ENCODE measurements at places on chromosomes 11 and 22.

DNA sequence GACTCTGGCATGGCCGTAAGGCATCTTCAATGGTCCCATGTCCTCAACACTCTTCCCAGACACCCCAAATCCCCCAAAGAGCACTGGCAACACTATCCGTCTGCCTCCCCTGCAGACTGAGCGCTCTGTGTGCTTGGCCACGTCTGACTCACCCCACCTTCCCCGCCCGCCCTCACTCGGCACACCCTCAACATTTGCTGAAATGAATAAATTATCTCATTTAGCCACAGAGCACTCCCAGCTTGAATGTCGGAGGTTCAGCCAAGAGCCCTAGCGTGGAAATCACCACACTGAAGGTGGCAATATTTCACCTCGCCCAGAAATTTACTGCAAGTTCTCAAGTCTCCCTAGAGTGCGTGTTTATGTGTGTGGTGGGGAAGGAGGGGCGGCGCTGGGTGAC is 46.6 kb upstream of the TCF20 start:
- peak; percentile 71 for DNase-seq

GRCh38 chr22:30079952-30080533 is at the start of gene HORMAD2:
Gene HORMAD2 (plus strand): TSS chr22:30080464. CDS start chr22:30093953, 13,489 bp downstream.
- DNase-seq: peak; percentile 43

GRCh38 chr22:27883656-27884350 is 35.3 kb downstream of the PITPNB start:
- DNase-seq: no peak

DNA sequence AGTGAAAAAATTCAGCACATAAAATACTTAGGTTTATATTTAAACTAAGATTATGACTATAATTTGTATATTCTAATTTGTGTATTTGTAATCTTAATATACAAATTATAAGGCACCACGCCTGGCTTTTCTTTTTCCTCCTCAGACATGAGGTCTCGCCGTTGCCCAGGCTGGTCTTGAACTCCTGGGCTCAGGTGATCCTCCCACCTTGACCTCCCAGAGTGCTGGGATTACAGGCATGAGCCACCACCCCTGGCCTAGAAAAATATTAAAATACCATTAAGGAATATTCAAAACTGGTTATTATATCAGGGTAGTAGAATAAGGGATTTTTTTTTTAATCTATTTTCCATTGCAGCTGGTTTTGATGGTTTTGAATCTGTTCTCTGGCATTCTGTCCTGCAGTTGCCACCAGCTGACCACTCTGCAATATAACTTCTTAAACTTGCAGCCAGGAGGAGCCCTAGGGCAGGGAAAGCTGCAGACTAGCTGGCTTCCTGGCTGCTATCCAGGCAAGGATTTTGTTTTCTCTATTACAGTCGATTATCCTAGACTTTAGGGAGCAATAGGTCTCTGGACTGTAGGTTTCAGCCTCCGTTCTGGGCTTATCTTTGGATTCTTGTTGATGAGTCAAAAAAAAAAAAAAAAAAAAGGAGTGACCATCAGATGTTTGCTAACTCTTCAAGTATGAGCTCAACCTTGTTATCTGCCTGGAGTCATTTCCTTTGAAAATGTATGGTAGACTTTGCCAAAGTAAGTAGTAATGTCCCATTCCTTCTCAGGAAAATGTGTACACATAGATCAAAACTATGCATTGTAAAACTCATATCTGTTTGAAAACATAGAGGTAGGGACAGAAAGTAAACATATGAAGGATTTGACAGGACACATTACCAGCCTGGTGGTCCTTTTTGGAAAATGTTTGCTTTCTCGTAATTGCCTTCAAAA is 13.2 kb downstream of the POLA2 start:
- peak; percentile 96 for DNase-seq

DNA sequence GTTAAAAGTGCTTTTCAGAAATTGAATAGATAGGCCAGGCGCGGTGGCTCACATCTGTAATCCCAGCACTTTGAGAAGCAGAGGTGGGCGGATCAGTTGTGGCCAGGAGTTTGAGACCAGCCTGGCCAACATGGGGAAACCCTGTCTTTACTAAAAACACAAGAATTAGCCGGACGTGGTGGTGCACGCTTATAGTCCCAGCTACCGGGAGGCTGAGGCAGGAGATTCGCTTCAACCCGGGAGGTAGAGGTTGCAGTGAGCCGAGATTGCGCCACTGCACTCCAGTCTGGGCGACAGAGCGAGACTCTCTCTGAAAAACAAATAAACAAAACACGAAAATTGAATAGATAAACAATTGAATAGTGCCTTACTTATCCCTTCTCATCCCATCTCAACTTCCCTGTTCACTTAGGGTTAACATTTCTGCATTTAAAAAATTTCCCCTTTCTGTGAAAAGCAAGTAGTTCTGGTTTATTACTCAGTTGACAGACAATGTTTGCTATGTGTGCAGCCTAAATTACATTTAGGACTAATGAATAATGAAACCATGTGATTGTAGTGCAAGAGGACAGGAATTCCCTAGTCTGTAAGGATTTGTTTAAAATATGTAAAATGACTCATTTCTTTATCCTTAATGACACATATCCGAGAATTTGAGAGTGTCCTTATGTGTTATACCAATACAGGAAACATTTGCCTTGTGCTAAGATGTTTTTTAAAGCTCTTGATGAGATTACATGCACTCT is 6.0 kb downstream of the RNF169 start:
- peak; percentile 96 for DNase-seq

GRCh38 chr11:122099374-122100036 is 16.5 kb downstream of the BLID start:
- DNase-seq: peak; percentile 74

DNA sequence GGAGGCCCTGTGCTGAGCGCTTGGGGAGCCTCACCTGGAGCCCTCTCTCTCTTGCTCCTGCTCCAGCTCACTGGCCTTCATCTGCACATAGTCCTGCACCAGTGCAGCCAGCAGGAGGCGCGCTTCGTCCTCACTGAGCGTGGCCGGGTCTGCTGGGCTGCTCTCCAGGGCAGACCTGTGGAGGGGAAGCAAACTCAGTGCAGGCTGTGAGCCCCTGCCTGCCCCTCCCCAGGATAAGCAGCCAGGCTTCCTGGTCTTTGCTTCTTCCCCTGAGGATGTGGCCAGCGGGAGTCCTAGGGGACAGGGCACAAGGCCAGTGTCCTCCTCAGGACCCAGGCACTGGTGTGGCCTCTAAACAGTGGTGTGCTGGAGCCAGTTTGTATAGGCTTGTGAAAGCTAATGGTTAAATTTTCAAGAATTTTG is 2.2 kb downstream of the CALCA start:
- DNase-seq: no peak

- no peak for DNase-seq
These were observed 100.5 kb downstream of the WT1 start for GRCh38 chr11:32334822-32335221.

DNA sequence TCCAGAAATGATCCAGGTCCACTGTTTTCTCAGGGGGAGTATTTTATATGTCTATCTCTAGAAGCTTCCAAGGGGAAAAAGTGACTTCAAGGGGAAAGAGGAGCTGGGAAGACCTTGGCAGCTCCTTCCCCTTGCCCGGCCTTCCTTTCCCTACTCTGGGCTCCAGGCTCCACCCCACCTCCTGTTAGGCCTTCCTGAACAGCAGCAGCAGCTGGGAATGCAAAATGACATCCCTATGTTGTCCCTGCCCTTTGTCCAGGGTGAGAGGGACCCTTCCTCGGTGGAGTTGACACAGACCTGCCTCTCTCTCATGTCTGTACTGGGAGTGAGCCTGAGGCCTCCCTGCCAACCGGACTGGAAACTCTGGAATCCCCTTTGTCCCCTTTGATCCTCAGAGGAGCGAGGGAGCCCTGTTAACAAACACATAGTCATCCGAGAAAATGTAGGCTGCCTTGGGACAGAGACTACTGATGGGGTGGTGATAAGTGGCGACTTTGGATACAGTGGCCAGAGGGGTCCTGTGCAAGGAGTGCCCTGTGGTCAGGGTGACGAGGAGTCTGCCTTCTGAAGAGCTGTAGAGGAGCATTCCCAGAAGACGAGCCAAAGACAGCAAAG is 9.0 kb upstream of the MALAT1 start:
- DNase-seq: peak; percentile 39

GRCh38 chr11:2190657-2191471 is 19.2 kb upstream of the TH start:
- no peak for DNase-seq

- no peak for DNase-seq
These were observed 505.3 kb downstream of the SOX6 start for GRCh38 chr11:15851051-15851498.

GRCh38 chr11:13926981-13927380 is 35.5 kb upstream of the SPON1 start:
- DNase-seq: no peak

DNA sequence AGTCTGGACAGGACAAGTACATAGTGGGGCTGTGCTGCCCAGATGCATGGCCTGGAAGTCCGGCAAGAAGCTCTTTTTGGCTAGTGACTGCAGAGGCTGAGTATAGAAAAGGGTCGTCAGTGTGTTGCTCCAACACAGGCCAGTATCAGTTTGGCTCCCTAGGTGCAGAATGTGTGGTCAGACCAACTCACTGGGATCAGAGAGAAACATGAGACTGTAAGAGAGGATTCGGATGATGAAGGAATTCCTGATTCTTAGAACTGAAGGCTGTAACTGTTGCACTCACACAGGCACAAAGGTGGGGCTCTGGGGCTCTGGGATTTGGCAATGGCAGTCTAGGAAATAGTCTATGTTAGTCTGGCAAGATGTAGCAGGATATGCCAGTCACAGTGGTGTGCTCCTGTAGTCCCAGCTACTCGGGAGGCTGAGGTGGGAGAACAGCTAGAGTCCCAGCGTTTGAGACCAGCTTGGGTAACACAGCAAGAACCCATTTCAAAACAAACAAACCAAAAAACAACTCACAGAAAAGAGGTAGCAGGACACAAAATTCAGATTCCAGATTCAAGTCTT is 11.1 kb upstream of the UPB1 start:
- peak; percentile 70 for DNase-seq

DNA sequence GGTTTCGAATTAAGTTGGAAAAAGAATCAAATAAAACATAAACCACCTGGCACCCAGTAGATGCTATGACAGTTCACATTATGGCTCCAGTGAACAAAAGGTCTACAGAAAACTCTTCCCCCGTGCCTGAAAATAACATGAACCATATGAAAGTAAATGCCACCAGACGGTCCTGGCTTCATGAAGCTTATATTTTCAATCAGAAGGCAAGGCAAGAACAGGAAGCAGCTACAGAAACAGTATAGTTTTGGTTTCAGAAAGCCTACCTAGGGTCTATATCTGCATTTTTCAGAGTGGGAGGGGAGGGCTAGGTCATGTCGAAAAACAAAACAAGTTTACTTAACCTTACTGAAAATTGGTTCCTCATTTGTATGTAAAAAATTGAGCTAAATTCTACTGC is 9.8 kb downstream of the RAB30 start:
- no peak for DNase-seq

DNA sequence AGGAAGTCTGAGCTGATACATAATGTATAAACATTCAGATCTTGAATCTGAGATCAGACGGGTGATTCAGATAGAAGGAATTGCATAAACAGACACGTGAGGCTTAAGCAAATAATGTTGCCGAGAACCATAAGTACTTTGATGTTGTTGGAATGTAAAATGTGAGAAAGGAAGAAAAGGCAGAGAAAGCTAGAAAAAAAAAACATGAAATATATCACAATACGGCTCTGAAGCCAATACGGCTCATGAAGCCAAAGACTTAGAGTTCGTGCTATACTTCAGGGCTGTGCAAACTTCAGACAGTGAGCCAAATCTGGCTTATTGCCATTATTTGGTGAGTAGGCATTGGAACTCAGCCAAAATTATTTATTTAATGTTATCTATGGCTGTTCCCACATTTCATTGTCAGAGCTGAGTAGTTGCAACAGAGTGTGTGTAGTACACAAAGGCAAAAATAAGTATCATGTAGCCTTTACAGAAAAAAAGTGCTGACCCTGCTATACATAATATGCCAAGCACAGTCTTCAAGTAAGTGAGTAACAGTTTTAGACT is 673.3 kb downstream of the CNTN5 start:
- DNase-seq: peak; percentile 85

GRCh38 chr11:113895367-113896155 is 9.0 kb upstream of the HTR3B start:
- no peak for DNase-seq

- DNase-seq: no peak
These were observed 90.6 kb downstream of the ATM start for GRCh38 chr11:108313444-108313843.

DNA sequence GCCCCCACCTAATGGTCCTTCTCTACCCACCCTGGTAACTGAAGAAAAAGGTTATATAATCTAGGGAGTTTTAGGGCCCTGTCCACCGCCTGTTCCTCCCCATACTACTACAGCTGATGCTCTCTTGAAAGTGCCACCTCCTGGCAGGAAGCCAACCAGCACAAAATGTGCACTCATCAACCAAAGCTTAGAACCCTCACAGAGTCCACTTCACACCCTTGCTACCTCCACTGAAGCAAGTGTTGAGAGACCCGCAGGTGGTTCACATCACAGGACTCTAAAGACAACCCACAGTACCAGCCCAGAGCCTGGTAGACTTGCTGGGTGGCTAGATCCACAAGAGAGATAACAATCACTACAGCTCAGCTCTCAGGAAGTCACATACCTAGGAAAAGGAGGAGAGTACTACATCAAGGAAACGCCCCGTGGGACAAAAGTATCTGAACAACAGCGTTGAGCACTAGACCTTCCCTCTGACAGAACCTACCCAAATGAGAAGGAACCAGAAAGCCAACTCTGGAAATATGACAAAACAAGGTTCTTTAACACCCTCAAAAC is 17.5 kb upstream of the OR10W1 start:
- DNase-seq: no peak

DNA sequence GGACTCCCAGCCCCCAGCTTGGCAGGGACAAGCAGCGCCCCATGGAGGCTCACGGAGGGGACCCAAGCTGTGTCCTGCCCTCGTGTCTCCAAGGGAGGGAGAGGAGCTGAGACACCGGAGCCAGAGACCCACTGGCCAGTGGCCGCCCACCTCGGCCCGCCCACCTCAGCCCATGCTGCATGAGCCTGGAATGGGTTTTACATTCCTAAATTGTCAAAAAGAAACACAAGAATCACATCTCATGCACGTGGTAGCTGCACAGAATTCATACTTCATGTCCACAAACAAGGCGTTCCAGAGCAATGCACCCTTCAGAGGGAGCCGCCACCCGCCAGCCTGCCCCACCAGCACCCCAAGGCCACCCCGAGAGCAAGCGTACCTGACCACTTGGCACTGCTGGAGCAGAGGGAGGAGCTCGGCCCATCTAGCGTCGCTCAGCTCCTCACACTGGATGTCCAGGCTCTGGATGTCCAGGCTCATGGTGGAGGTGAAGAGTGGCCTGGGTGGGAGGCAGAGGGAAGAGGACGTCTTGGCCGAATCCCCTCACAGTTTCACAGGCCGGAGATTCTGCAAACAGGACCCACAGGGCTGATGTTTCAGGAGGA is 5.3 kb downstream of the RNH1 start:
- DNase-seq: no peak

- DNase-seq: peak; percentile 73
These were observed 50.8 kb upstream of the ELF5 start for GRCh38 chr11:34564406-34564805.

Data from fibroblast of lung (primary cell).